IMR-90 (cell line): ENCODE measurements at places on chromosomes 7 and 10. TPM values are rescaled to one million over a fixed set of nuclear protein-coding genes. Genes with fewer than 3 reads are reported as not detected.

Gene STEAP2
- total RNA-seq, result 3.9 and 4.2 TPM in 2 replicates

Gene ARL3
- 5.0 and 11.7 TPM in 2 replicates for total RNA-seq

Gene MYPN
- 12.5 and 13.1 TPM in 2 replicates for total RNA-seq

Gene PRKCQ
- under 0.01 TPM in 1 of 2 replicates, not detected in the other for total RNA-seq

Gene CCDC186
- 6.1 and 15.8 TPM in 2 replicates for total RNA-seq

Gene GIMAP1
- not detected in 2 replicates for total RNA-seq

Gene COL1A2
- total RNA-seq, result 1,211 and 1,351 TPM in 2 replicates
